ENCODE measurements at places on chromosomes 5 and 9.

DNA sequence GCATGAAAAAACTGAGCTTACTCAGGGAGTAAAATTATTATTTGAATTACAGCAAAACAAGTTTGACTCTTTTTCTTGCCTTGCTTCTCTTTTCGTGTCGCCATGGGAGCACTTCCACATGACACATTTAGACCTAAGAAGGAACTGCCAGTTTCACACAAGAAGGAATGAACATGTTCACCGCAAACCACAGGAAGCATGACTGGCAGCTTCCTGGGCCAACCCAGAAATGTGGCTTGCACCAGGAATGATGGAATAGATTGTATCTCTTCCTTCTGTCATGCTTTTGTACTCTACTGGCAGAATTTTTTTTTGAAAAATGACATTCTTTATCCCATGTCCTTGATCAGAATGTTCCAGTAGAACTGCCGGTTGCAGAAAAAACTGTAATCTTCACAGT lies 32.9 kb upstream of the MAN2A1 start:
- DNase-seq, result peak; percentile 82

GRCh38 chr9:130626249-130626996 lies 38.0 kb upstream of the PRDM12 start:
- no peak for DNase-seq

GRCh38 chr5:151348789-151349188 lies 1.4 kb upstream of the SLC36A2 start:
- no peak for DNase-seq

GRCh38 chr5:125536582-125536981 lies 790.1 kb upstream of the ZNF608 start:
- no peak for DNase-seq

DNA sequence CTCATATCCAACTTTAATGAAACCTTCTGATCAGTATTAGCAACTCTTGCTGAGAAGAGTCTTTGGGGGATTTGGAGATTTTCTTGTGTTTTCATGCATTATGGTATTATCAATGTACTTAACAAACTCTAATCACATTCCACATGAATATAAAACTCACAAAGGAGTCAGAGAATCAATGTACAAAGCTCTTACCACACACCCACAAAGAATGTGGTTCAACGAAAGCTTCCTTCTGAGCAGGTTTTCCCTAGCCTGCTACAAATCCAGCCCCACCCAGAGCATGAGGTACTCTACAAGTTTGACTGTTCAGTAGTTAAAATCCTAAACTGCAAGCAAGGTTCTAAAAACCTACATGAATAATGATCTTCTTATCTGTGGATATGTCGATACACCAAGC lies 210.1 kb downstream of the TARS1 start:
- no peak for DNase-seq

DNA sequence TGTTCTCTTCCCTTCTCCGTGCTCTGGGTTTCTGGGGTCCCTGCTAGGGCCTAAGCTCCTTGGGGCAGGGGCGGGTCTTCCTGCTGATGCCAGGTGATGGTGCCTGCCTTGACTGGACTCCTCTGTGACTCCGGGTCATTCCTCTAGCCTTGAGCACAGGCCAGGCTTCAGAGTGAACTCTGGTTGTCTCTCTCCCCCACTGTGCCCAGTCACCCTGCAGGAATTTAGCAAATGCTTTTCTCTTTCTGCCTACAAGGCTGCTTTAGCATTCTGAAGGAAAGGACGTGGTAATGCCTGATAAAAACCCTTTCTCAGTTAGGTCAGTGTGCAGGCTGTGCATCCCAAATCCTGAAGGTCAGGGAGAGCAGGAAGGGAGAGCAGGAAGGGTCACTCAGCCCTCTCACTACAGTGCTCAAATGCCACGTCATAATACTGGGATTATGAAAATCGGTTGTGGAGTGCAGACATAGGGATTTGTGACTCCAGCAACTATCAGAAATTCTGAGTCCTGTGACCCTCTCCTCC lies 2.7 kb downstream of the CXCL14 start:
- no peak for DNase-seq

DNA sequence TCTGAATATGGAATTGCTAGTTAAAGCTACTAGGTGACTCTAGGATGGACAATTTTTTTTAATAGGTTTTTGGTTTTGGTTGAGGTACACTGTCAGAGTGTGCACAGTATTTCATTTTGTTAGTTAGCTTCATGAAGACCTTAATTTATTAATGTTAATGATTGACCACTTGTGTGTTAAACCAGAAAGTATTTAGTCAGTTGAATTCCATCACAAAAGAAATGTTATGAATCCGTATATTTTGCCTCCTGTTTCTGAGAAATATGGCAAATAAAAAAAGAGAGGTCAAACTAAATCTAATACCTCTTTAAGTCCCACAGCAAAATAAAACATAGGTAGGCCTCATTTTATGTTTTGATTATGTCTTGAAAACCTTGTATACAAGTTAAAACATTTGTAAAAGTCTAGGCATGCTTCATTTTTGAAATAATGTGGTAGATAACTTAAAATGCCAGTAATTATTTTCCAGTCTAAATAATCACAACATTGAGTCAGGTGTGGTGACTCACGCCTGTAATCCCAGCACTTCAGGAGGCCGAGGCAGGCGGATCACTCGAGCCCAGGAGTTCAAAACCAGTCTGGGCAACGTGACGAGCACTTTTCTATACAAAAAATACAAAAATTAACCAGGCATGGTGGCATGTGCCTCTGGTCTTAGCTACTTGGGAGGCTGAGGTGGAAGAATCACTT lies 50.8 kb downstream of the ITGA1 start:
- no peak for DNase-seq

DNA sequence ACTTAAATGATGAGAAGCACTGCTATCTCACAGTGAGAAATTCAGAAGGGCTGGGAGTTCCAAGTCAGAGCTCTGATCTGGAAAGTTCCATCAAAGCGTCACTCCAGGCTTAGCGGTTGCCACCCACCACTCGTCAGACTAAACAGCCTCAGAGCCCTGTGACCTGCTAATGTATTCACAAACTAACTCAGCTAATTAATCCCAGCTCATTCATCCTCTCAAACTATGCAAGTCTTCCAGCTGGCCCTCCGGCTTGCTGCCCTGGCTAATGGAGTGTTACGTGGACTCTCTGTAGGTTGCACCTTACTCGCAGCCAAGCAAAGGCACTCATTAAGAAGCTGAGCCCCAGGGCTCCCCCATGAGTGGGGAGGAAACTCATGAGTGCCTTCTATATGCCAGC lies 82.2 kb upstream of the GABRP start:
- DNase-seq, result no peak

GRCh38 chr5:106072208-106072607 lies 1598.5 kb downstream of the EFNA5 start:
- DNase-seq, result no peak

- no peak for DNase-seq
Measured at GRCh38 chr5:125470280-125470902, 724.0 kb upstream of the ZNF608 start.

DNA sequence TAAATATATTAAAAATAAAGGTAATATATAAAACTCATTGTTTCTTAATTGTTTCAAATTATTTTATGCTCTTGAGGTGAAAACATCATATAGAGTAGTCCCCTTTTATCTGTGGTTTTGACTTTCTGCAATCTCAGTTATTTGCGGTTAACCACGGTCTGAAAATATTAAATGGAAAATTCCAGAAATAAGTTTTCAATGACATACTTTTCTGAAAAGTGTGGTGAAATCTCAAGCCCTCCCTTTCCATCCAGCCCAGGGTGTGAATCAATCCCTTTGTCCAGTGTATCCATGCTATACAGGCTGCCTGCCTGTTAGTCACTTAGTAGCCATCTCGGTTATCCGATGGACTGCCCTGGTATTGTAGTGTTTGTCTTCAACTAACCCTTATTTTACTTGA lies 546.7 kb upstream of the DMAC1 start:
- DNase-seq, result no peak

- DNase-seq, result peak; percentile 65
Measured at GRCh38 chr5:26807231-26808199, 230.9 kb downstream of the CDH9 start.

DNA sequence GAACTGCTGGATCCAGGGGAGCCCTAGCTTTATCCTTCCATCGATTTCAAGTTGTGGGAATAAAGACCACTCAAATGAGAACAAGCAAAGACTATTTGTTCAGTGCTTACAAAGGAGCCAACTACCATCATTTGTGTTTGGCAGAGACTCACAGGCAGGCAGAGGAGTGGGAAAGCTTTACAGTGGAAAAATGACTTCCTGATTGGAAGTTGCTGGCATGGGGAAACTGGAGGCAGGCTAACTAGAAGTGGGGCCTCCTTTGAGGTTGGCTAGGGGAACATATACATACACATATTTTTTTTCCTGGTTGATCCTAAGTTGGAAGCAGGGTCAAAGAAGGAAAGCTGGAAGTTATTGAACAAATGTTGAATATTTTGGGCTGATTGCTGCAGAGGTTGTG lies 121.7 kb downstream of the ACTBL2 start:
- DNase-seq, result no peak

GRCh38 chr5:74963407-74963806 lies 89.0 kb downstream of the GCNT4 start:
- DNase-seq, result no peak

DNA sequence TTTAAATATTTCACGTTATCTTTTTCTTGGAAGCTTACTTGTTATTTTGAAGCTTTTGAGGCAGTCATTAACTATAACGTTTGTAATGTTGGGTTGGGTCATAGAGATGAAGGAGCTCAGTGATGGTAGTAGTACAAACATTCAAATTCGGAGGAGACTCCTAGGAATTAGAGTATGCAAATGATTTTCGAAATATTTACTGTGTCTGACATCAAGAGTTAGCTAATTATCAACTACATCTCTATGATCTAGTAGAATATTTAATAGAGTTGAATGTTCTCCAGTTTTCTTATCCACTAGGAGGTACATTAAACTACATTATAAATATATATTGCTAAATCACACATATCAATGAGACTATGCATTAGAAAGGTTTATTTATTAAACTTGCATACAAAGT lies 28.8 kb upstream of the C5orf24 start:
- no peak for DNase-seq

GRCh38 chr5:13378091-13378490 lies 566.4 kb downstream of the DNAH5 start:
- DNase-seq, result no peak

DNA sequence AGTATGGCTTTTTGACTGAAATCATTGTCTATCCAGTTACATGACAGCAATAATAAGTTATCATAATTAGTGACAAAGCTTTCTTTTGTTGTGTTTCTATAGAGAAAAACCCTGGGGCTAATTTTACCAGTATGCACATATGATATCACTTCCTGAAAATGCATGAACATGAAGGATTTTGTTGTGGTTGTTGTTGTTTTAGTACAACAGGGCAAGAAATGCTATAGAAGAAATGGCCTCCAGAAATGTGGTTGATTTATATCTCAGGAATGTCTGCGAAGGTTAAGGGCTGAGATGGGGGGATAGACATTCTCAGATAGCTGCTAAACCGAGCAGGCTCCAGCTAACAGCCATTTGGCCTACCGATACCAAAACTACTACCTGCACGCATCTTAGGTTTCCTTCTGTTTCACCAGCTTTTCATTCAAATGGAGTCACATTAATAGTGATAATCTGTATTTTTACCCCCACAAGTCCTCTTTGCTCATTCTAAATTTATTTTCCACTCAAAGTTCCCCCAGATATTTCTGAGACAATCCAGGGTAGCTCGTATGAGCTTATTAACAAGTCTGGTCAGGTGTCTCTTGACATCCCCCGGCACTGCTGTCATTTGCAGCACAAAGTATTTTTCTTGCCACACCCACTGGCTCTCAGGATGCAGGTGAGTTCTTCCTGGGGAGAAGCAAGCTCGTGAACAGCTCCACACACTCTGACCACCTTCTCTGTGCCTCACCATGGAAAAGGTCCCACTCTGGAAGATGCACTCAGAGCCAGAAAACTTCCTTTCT lies 232.4 kb upstream of the GAS1 start:
- no peak for DNase-seq

- DNase-seq, result no peak
Measured at GRCh38 chr5:80185095-80185494, 70.8 kb downstream of the SERINC5 start.

DNA sequence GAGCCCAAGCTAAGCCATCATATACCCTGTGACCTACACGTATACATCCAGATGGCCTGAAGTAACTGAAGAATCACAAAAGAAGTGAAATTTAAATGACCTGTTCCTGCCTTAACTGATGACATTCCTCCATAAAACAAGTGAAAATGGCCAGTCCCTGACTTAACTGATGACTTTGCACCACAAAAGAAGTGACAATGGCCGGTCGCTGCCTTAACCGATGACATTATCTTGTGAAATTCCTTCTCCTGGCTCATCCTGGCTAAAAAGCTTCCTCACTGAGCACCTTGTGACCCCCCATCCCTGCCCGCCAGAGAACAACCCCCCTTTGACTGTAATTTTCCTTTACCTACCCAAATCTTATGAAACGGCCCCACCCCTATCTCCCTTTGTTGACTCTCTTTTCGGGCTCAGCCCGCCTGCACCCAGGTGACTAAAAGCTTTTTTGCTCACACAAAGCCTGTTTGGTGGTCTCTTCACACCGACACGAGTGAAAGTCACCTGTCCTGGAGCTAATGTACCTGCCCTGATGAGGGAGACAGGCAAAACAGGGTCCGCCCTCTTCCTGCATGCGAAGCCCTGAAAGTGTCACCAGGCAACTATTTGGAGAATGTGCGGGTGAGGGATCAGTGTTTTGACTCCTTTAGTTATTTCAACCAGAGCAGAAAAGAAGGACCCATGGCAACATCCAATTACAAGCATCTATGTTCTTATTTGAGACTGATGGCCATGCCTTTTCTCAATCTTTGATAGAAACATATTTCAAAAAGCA lies 266.1 kb downstream of the SMARCA2 start:
- DNase-seq, result no peak

DNA sequence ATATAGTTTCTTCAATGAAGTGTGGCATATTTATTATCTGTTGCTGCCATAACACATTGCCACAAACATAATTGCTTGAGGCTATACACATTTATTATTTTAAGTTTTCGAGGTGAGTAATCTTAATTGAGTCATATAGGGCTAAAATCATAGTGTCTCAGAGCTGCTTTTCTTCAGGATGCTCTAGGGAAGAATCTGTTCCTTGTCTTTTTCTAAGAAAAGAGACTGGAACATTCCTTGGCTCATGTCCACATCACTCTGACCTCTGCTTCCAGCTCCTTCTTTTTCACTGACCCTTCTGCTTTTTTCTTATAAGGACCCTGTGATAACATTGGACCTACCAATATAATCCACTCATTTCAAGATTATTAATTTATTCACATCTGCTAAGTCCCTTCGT lies 632.4 kb upstream of the TYRP1 start:
- no peak for DNase-seq

Data from coronary artery (tissue), 2 donors.